ENCODE measurements at places on chromosomes 16 and 17. TPM values are rescaled to one million over a fixed set of nuclear protein-coding genes. Genes with fewer than 3 reads are reported as not detected.

GRCh38 chr17:7856011-7856810, 1.1 kb downstream of the NAA38 start:
- DNase-seq: no peak

- DNase-seq: no peak
These were observed 4.8 kb downstream of the MTHFSD start for GRCh38 chr16:86550281-86550680.

Gene LLGL1
- 25.6 TPM for total RNA-seq

- no peak for DNase-seq
These were observed 5.0 kb upstream of the TLCD2 start for GRCh38 chr17:1714980-1715802.

- DNase-seq: no peak
These were observed 1.3 kb upstream of the PER1 start for GRCh38 chr17:8153525-8153956.

- DNase-seq: no peak
These were observed 6.3 kb upstream of the ITGA3 start for GRCh38 chr17:50049636-50050035.

DNA sequence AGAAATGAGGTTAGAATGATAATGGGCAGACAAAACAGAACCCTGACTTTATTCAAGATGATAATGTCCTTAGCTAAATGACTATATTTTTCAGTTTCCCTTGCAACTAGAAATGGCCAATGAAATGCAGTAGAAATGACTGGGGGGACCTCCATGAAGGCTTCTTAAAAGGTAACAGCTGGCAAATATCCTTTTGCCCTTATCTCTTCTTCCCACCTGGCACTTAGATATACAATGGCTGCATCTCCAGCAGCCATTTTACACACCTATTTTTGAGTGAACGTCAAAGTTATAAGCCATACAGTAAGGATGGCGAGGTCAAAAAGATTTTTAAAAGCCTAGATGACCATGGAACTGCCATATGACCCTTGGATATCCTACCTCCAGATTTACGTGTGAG, 39.9 kb downstream of the USP32 start:
- DNase-seq: no peak

GRCh38 chr16:35302859-35303258, 1843.4 kb downstream of the TP53TG3F start:
- DNase-seq: no peak

GRCh38 chr16:82585675-82586074, 41.1 kb upstream of the CDH13 start:
- no peak for DNase-seq

DNA sequence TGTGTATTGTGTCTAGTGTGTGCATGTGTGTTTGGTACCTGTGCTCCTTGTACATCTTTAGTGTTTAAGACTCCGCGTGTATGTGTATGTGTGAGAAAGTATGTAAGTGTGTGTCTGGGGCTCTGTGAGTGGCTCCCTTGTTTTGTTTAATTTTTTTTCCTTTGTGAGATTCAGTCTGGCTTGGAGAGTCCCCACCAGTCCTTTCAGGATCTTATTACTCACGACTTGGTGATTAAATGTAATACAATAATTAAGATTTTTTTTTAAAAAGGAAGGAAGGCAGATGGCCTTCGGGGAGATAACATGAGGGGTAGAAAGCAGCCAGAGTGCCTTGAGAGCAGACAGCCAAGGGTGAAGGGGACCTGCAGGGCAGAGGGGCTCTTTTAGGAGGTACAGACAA, 33.9 kb downstream of the FZD2 start:
- DNase-seq: no peak

Gene DRC7
- total RNA-seq: not detected

Gene HID1
- 5.7 TPM for total RNA-seq

DNA sequence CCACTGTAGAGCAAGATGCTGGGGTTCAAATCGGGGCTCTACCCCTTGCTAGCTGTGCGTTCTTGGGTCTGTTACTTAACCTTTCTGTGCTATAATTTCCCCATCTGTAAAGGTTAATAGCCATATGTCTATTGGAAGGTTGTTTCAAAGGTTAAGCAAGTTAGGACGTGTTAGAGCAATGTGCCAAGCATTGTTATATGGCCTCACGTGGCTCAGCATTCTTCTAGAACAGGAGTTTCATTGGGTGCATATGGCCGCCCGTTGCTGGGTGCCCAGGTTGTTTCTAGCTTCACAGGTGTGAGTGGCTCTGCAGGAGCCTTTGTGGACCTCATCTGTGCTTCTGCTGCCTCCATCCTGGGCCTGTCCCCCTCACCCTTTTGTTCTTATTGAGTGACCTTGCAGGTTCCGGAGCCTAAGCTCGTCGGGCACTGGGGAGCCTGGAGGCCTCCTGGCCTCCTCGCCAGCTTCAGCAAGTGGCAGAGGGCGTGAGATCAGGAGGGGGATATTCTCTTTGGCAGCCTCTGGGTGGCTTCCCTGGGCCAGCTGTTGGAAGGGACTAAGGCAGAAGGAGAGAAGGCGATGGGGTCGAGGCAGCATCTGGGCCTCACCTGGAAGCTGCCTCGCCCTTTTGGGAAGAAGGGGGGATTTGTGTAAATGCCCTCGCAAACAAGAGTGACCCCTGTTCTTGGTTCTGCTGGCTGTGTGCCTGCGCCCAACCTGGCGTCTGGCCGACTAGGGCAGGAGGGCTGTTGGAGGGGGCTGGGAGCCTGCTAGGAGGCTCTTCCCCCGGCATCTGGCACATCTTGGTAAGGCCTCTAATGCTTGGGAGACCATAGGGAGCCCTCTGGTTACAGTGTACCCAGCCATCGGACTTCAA, 80.2 kb upstream of the CIBAR2 start:
- DNase-seq: no peak

Gene TEX14
- 0.11 TPM for total RNA-seq

Gene MARCHF10
- 0.42 TPM for total RNA-seq

GRCh38 chr16:85393674-85394451, 219.3 kb upstream of the GSE1 start:
- no peak for DNase-seq

- DNase-seq: no peak
These were observed 2.3 kb upstream of the IL4R start for GRCh38 chr16:27311448-27311830.

GRCh38 chr17:80220736-80221215, 549 bp downstream of the SLC26A11 start:
- DNase-seq: no peak

DNA sequence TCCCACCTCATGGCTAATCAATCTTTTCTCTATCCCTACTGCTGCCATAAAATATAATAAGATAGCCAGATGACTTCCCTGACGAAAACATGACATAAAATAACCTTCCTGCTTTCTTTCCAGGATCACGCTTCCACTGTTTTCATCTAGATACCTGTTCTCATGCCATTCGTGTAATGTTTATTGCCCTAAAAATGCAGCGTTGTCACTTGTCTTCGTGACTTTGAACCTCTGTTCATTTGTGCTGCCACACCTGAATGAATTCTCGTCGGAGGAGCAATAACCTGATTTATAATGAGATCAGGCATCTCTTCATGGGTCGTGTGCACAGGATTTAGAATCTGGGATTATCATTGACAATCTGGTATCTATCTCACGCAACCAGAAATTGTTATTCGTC, 1401.9 kb downstream of the CDH11 start:
- no peak for DNase-seq

DNA sequence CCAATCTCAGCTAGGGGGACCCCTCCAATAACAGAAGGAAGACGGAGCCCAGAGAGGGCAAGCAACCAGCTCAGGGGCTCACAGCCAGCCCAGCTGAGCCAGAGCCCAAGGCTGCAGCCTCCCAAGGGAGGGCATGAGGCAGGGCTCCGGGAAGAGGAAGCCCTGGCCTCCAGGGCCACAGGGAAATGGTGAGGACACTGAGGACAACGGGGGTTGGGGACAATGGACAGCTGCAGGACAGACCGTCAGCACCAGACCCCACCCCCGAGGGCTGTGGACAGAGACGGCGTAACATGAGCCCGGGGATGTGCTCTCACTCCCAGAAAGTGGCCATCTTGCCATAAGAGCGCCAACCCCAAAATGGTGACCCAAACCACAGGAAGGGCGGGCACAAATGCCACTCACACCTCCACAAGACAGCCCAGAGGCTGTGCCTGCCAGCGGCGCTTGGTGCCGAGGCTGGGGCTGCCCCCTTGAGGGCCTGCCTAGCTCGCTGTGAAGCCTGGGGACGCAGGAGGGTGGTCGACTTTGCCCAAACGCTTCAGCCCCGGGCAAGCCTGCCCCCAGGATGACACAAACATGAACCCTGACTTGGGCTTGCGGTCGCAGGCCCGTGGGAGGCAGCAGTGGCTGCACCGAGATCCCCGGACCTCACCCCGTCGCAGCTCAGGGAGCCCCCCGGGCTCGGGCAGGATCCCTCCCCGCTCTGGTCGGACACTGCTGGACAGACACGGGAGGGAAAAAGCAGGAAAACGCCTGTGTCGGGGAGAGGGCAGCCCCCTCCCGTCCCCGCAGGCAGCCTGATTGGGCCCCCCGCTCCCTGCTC, 10.5 kb downstream of the PIMREG start:
- DNase-seq: no peak

- peak; percentile 91 for DNase-seq
These were observed at the start of gene CYB5D1 for GRCh38 chr17:7857713-7858521. Gene CYB5D1 (plus strand): TSS chr17:7858003. CDS start chr17:7858135, 132 bp downstream.

DNA sequence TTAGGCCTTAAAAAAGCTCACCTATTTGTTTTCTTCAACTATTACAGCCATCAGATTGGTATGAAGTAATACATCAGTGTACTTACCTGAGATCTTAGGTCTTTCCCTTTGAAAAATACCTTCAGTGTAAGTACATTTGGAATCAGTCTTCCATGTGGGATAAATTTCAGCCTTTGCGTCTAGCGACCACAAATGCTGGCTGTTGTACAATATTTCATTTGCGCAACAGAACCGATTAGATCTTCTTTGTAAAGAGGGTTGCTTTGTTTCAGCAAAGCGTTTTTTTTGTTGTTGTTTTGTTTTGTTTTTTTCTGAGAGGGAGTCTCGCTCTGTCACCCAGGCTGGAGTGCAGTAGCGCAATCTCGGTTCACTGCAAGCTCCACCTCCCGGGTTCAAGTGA, 394.0 kb downstream of the CPPED1 start:
- DNase-seq: no peak

- DNase-seq: no peak
These were observed at the start of gene OMG for GRCh38 chr17:31297090-31297489. Gene OMG (minus strand): TSS chr17:31297239. CDS start chr17:31296331, 908 bp downstream.

- DNase-seq: no peak
These were observed 11.7 kb upstream of the PRPSAP1 start for GRCh38 chr17:76365256-76365903.

- no peak for DNase-seq
These were observed 11.3 kb upstream of the DHRS7C start for GRCh38 chr17:9802697-9803096.

- DNase-seq: no peak
These were observed 9.1 kb downstream of the GALNS start for GRCh38 chr16:88847654-88848053.

DNA sequence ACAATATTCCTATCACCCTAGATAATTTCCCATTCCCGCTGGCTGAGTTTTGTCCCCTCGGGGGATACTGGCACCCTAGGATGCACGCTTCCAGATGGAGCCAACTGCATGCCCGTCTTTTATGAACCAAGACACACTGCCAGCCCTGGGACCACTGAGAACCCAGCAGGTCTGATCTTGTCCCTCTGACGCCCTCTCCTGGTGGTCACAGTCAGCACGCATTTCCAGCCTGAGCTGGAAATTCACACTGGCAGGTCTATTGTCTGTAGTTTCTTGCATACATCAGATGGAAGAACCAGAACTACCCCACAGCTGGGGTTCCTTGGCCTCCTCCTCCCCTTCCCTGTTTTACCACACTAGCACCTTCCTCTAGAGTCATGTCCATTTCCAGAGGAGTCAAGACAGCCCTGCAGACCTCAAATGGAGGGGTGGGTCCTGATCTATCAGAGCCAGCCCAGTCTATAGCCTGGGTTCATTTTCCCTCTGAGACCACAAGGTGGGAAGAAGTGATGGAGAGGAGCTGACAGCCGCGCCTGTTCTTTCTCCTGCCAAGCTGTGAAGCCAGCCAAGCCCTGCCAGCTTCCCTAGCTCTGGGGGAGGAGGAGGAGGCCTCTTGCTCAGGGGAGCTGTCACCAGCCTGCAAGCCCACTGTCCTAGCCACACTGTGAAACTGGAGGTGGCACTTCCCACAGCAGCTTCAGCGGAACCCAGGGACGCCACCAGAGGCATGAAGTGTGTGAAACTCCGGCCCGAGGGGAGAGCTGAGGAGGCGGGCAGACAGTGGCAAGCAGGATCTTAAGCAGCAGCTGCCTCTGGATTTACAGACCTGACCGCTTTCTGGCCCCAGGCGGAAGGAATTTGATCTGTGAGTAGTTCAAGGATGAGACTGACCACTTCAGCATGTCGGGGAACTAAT, 29.3 kb downstream of the MXRA7 start:
- DNase-seq: no peak
